ENCODE measurements at places on chromosomes 12 and 14.

GRCh38 chr14:23173031-23173430, 10.4 kb downstream of the SLC7A8 start:
- no peak for DNase-seq

DNA sequence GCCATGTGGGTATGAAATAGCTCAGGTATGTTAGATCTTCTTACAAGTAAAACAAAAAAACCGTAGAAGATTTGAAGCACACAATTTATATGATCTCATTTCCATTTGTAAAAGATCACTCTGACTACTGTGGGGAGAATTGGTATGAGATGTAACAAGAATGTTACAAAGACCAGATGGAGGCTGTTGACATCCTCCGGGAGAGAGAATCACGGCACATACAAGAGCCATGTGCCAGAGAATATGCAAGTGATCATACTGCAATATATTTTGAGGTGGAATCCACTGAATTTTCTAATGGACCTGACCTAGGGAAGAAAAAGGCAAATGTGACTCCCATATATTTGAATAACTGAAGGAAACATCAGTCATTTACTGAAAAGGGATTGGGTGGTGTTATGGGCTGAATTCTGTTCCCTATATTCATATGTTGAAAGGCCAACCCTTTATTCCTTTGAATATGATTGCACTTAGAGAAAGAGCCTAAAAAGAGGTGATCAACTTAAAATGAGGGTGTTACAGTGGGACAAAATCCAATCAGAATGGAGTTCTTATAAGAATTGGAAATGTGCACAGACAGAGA, 29.1 kb downstream of the PRB3 start:
- DNase-seq, result no peak

- peak; percentile 44 for DNase-seq
Observed at GRCh38 chr12:3076730-3077571, at the start of gene TSPAN9. Gene TSPAN9 (plus strand): TSS chr12:3077379. CDS start chr12:3201194, 123,815 bp downstream.

- DNase-seq, result no peak
Observed at GRCh38 chr12:24879644-24880043, 69.3 kb downstream of the BCAT1 start.

DNA sequence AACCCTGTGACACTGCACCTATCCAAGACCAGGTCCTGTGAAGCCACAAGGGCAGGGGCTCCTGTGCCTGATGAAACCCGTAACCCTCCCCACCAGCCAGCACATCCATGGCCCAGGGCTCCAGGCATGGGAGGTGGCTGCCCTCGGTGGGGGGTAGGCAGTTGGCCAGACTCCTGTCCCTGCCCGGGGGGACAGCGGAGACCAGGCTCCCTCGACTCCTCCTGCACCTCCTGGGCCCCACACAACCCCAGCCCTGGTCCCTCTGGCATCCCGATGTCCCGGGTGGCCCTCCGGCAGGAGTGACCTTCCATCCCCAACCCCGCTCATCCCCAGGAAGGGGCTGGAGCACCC, 11.4 kb downstream of the AKT1 start:
- no peak for DNase-seq

GRCh38 chr12:92871116-92871515, 58.0 kb downstream of the EEA1 start:
- DNase-seq, result no peak

DNA sequence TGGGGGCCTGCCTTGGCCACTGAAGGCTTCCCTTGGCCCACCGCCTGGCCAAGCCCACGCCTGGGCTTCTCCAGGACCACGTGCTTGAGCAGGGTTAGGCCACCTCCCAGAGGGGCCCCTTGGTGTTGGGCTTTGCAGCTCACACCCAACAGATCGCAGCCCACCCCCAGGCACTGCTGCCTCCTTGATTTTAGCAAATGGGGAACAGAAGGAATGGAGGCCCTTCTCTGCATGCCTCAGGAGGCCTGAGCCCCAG, 23.3 kb downstream of the RAB35 start:
- no peak for DNase-seq

GRCh38 chr14:51604073-51604472, 47.6 kb upstream of the FRMD6 start:
- DNase-seq, result no peak

DNA sequence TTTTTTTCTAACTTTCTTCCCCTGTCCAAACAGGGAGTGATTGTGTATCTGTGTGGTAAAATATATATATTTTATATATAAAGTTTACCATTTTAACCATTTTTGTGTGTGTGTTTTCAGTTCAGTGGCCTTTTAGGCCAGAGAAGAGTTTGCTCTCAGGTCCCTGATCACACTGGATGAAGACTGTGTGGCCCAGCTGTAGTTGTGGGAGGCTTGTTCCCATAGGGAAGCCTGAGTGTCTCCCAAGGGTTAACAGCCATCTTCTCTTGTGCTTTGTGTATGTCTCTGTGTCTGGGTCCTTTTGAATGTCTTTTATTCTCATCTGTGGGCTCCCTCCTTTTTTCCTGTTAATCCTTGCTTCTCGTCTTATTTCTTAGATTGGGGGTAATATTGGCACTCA, 23.4 kb downstream of the CGRRF1 start:
- no peak for DNase-seq

- no peak for DNase-seq
Observed at GRCh38 chr12:29545102-29545467, 47.6 kb upstream of the OVCH1 start.

- no peak for DNase-seq
Observed at GRCh38 chr12:113000433-113000832, 22.1 kb downstream of the OAS2 start.

GRCh38 chr12:4663971-4664505, 15.1 kb downstream of the NDUFA9 start:
- DNase-seq, result no peak

DNA sequence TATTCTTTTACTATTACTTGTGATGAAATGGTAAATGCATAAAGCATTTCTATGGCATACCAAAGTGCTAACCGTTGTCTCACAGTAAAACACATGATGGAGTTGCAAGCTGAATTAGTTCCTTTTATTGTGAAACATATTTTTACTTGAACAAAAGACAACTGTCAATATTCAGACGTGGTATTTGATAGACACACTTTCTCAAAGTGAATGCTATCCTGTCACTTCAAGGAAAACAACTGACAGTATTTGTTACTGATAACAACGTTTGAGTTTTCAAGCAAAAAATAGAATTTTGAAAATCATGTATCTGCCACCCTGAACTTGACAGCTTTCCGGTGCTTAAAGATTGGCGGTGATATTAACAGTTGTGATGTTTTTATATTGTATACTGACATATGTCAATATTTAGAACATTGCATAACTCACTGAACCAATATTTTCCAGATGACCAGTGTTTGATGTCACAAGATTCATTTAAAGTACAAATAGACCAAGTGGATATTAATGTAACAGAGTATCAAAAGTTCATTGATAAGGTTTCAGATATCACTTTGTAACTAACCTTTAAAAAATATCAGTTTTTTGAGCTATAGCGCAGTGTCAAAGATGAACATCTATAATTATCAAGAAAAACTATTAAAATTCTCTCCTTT, 153.4 kb upstream of the AEBP2 start:
- DNase-seq, result no peak

- DNase-seq, result no peak
Observed at GRCh38 chr12:25995906-25996305, 37.4 kb downstream of the RASSF8 start.

GRCh38 chr14:76117789-76118484, 33.8 kb upstream of the GPATCH2L start:
- peak; percentile 97 for DNase-seq

- DNase-seq, result peak; percentile 84
Observed at GRCh38 chr12:123057513-123058265, 77.2 kb downstream of the ARL6IP4 start.
